NCI-H2029 treated with DMSO at 0.1 percent for 48 hours (cell line): ENCODE measurements at places on chromosomes 7 and 10.

DNA sequence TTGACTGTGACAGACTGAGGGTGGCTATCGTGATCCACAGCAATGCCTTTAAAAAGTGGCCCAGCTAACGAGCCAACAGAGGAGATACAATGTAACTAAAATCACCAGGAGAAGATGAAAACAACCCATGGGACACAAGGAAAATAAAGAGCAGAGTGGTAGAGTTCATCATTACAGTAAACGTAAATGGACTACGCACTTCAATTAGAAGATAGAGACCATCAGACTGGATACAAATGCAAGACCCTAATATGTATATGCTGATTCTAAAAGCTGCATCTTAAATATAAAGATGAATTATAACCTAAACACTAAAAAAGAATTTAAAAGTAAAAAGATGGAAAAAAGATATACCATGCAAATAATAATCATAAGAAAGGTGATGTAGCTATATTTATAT lies 6.6 kb upstream of the STK32C start:
- no peak for DNase-seq

GRCh38 chr7:128841921-128842673 lies 11.9 kb downstream of the FLNC start:
- DNase-seq, result no peak

- no peak for DNase-seq
Observed at GRCh38 chr10:3069876-3070275, 2.5 kb downstream of the PFKP start.

- DNase-seq, result no peak
Observed at GRCh38 chr10:99593312-99593711, 26.9 kb downstream of the SLC25A28 start.

DNA sequence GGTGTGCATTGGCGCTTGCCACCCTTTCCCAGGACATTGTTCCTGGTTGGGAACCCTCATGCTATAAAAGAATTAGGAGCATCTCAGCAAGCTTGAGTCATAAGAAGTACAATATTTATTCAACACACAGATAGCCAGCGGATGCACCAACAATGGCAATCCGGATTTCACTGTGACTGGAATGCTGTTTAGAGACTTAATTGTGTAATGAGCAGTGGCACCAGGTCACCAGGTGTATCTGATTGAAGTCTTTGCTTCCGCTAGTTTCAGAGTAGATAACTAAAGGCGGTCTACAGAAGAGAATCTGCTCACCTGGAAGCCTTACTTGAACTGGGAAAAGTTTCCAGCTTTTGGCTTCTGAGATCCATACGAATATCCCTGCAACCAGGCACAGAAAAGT lies 772.3 kb upstream of the GHITM start:
- DNase-seq, result no peak

DNA sequence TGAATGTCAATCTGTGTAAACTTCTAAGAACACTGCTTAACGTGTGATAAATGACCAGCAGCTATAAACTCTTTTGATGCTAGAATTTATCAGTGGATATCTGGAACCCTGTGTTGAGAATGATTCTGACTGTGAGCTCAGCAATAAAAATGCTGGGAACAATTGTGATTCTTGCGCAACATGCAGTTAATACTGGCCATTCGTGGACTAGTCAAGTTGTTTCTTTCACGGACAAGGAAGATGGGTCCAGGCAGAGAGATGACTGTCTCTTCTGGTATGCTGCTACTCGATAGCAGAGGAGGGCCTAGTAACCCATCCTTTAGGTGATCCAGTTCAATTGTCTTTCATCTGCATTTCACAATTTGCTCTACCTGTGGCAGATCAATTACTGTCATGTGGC lies 394.8 kb upstream of the IGFBP3 start:
- DNase-seq, result no peak

GRCh38 chr7:27767374-27767773 lies 27.4 kb downstream of the TAX1BP1 start:
- no peak for DNase-seq

GRCh38 chr7:51666266-51666665 lies 349.7 kb upstream of the COBL start:
- DNase-seq, result peak; percentile 20

GRCh38 chr7:24401628-24402593 lies 117.9 kb downstream of the NPY start:
- no peak for DNase-seq

DNA sequence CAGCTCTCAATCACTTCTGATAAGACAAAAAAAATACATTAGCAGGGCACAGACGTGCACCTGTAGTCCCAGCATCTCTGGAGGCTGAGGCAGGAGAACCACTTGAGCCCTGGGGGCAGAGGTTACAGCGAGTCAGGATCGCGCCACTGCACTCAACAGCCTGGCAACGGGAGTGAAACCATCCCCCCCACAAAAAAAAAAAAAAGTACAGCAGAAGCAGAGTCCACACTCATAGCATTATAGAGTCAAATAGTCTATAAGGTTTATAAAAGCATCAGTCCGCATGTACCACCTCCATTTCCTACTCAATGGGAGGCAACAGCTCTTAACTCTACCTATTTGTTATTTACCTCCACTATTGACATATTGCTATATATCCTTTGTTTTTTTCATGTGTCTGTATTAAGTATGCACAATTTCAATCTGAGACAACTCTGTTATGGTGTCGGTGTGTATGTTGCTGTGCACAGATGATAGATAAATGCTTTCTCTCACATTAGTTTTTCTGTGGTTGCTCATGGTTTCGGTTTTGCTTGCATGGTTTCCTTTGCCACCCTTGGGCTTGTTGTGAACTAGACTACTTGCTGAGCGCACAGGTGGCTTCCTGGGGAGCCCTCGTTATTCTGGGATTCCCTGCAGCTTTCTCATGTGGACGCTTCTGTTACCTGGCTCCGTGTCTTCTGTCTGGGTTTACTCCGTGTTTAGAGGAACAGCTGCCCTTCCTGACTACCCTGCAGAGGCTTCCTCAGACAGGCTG lies 40.4 kb downstream of the PROSER2 start:
- DNase-seq, result no peak

DNA sequence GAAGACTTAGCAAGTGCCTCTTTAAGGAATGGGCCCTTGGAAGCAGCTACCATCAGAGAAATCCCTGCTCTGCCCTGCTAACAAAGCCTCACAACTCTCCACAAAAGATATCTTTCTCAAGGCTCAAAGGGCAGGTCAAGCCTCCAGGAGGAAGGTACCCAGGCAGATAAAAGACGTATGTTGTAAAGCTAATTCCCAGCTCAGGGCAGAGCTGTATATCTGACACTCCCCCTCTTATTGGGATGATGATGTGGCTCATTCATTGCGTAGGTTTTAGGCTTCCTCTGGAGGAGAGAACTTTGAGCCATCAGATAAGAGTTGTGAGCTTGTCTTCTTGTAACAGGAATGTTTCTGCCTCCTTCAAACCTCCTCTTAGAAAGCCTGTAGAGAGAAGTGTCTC lies 145.4 kb downstream of the CALN1 start:
- DNase-seq, result no peak

DNA sequence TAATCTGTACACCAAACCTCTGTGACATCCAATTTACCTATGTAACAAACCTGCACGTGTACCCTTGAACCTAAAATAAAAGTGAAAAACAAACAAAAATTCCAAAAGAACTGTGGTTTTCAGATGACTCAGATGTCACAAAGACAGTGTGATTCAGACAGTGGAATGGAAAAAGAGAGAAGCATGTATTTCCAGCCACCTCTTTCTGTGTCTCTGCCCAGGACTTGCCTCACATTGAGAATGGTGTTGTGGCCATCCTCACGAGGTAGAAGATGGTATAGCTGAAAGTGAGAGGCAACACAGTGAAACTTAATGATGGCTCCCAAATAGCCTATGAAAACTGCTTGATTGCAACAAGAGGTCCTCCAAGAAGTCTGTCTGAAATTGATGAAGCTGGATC lies 78.0 kb downstream of the ARL5B start:
- DNase-seq, result no peak

DNA sequence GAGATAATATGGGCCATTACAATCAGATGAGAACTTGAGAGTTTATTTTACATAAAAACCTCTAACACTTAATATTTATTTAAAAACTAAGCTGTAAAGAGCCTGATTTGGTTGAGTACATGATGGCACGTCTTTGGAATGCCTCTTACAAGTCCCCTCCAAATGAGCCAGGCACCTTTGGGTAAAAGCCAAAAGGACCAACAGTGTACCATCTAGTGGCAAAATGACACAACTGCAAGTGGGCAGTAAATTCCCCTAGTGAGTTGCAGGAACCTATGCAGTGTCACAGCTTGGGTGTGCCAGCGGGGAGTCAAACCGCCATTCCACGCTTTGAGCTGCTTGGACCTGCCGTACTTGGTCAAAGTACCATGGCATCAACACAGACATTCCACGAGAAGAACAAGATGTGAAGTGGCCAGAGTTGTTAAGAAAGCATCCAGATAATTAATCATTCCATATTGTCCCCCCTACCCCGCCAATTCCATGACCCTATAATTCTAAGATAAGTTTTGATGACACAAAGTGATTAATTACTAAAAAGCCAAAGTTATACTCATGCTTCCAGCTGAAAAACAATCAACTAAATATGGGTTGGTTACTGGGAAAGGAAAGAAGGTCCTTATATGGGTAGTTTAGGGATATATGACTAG lies 115.2 kb downstream of the SORBS1 start:
- DNase-seq, result peak; percentile 35

GRCh38 chr10:15627617-15628196 lies 92.0 kb downstream of the ITGA8 start:
- no peak for DNase-seq

DNA sequence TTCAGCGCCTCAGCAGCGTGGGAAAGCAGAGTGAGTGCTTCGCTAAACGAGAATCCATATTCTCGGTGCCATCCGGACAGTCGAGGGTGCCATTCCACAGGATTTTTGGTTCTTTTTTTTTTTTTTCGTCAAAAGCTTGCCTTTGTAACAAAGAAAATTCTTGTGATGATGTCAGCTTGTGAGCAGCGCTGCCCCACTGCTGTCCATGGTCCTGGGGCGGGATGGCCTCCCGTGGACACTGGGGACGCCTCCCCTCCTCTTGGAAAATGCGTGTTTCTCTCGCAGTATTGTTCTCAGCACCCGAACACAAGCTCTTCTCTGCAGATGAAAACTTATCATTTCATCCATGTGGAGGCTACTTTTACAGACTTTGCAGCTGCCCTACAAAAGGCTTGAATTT lies 477.4 kb downstream of the TCERG1L start:
- DNase-seq, result no peak

DNA sequence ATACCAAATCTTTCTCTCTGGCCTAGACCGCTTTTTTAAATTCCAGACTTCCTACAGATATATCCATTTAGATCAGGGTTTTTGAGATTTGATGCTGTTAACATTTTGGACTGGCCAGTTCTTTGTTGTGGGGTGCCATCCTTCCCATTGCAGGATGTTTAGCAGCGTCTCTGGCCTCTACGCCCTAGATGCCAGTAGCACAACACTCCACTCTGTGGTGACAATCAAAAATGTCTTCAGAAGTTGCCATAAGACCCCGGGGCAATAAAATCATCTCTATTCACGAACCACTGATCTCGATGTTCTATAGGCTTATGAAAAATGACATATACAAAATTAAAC lies 46.3 kb downstream of the HDAC9 start:
- no peak for DNase-seq

DNA sequence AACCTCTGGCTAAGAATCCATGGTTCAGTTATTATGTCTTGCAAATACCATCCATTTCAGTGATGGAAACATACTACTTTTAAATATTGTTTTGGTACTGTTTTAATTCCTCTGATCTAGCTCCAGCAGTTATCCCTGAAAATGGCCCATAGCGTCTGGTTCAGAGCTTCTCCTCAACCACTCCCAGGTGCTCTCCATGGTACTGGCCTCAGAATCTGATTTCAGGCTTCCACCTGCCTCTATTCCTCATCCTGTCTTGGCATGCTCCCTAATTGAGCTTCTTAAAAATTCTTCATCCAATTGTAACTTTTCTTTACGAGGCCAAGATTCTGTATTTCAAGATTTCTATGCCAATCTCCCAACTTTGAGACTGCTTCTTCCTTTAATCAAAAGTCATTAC lies 236.3 kb downstream of the HTR7 start:
- DNase-seq, result no peak

DNA sequence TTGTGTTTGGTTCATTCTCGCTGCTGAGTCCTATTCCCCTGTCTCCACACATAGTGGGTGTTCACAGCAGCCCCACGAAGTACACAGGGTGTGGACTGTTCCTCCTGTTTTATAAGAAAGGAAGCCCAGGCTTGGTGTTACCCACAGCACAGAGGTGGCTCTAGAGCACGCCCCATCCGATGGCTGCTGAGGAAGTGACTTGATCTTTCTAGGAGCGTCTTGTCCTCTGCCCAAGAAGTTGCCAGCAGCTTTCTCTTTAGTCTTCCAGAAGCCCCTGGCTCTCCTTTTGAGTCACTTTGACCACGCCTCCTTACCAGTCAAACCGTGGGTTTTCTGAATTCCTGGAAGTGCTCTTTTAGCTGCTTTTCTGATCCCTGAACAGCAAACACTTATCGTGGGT lies 94.0 kb downstream of the GRK5 start:
- DNase-seq, result no peak

DNA sequence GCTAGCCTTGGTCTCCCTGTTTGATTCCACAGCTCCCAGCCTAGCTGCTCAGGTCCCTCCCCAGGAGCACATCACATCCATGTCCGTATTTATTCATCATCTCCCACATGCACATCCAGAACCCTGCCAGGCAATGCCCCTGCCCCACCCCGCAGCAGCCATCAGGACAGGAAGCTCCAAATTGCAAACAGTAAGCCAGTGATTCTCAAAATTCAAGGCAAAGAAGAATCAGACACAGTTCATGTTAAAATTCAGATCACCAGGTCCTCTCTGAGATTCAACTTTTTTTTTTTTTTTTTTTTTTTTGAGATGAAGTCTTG lies 17.7 kb downstream of the LRRC20 start:
- DNase-seq, result no peak

DNA sequence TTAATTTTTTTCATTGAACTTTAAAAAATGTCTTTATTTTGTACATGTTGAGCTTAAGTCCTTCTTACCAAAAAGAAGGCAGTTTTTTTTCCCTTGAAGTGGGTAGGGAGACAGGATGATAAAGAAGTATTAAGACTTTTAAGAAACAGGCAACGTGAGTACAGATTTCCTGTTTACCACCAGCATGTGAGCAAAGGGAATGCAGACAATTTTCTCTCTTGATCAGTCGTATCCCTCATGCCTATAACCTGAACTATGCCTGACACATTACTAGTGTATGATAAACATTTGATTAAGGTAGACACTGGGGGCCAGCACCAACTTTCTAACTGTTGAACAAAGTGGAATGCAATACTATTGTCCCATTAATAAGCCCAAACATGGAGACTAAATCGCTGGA lies 8.8 kb upstream of the OR2A2 start:
- DNase-seq, result no peak

GRCh38 chr7:124764847-124765400 lies 668 bp downstream of the GPR37 start:
- DNase-seq, result no peak
